Panc1 (cell line): ENCODE measurements at places on chromosomes 3 and 15. TPM values are rescaled to one million over a fixed set of nuclear protein-coding genes. Genes with fewer than 3 reads are reported as not detected.

GRCh38 chr3:158991146-158991705, 189.4 kb downstream of the MFSD1 start:
- DNase-seq: no peak

DNA sequence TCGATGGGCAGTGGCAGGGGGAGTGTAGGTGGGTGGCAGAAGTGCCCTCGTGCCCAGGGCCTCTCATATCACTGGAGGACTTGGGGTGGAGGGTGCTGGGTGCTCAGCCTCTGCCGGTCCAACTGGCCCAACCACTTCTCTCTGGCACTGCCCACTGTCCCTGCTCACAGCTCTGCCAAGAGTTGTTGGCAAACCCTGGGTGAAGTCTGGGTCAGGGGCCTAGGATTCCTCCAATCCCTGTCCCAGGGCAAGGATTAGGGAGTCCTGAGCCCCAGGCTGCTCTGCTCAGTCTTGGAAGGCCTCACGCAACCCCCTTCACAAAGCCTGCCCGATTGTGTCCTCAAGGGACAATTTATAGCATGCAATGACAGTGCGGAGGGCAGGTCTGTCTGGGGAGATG, 5.2 kb upstream of the PRKCD start:
- DNase-seq: no peak

GRCh38 chr3:129050556-129051295, 9.9 kb upstream of the GP9 start:
- DNase-seq: no peak

DNA sequence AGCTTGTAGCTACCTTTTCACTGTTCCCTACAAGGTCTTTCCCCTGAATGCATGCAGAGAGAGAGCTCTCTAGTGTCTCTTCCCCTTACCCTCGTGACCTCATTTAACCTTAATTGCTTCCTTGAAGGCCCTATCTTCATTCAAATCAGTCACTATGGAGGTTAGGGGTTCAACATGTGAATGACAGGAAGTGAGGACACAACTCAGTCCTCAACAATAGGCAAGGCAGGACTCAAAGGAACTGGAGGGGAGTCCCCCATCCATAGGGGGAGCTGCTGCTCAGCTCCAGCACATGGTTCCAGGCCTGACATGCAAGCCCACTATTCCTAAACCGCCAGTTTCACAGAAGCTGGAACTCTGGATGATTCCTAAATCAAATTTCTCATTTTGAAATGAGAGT, 33.8 kb upstream of the GYG1 start:
- DNase-seq: no peak

GRCh38 chr15:58453931-58454793, 22.4 kb downstream of the LIPC start:
- DNase-seq: no peak

GRCh38 chr3:53196575-53197407, 35.8 kb downstream of the PRKCD start:
- no peak for DNase-seq

GRCh38 chr15:57082054-57082728, 163.7 kb downstream of the TCF12 start:
- DNase-seq: no peak

GRCh38 chr3:104526901-104527401, 839.8 kb upstream of the ALCAM start:
- DNase-seq: no peak

GRCh38 chr3:182629521-182629920, 163.8 kb upstream of the ATP11B start:
- no peak for DNase-seq

DNA sequence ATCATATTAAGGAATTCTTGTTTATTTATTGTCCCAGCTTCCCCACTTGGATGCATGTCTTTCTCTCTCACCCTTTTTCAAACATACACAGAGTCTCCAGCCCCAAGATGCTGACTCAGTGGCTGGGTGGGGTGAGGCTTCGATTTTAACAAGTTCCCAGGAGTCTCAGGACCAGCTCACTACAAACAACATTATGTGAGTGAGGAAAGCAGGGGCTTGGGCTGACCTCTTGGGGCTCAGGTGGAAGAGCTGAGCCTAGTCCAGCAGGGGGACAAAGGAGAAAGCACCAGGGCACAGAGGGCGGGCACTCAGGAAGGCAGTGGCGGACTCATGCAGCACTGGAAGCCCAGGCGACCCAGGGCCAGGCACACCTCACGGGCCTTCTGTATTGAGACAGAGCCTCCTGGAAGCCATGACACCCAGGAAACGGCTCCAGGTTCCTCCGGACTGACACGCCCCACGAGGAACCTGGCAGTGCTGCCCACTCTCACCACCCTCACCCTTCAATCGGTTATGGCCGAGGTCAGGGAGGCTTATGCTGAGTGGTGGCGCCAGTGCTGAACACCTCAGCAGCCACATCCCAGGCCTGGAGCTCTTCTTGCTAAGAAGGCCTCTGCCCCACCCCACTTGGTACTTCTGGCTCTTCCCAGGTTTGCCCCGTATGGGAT, 97.4 kb downstream of the LRIG1 start:
- DNase-seq: no peak

GRCh38 chr15:100596792-100597191, 5.2 kb downstream of the LINS1 start:
- DNase-seq: no peak

GRCh38 chr3:32814361-32814760, 3.4 kb upstream of the TRIM71 start:
- no peak for DNase-seq

GRCh38 chr15:70761046-70761445, 2.3 kb downstream of the UACA start:
- no peak for DNase-seq

GRCh38 chr3:30596152-30596551, 10.2 kb upstream of the TGFBR2 start:
- no peak for DNase-seq

DNA sequence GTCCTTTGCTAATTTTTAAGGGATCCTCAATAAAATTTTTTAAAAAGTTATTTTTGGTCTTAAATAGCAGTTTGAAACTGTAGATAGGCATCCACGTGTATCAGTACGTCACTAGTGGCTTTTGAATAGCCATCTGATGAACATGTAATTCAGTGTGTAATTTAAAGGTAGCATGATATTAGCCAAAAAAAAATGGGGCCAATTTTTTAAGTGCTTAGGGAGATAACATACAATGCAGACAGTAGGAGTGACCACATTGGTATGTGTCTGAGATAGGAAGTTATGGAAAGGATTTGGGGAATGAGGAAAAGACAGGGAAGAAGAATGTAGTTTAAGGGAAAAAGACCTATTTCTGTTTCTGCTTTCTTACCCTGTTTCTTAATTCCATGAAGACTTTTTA, 2.5 kb downstream of the AP4E1 start:
- no peak for DNase-seq

DNA sequence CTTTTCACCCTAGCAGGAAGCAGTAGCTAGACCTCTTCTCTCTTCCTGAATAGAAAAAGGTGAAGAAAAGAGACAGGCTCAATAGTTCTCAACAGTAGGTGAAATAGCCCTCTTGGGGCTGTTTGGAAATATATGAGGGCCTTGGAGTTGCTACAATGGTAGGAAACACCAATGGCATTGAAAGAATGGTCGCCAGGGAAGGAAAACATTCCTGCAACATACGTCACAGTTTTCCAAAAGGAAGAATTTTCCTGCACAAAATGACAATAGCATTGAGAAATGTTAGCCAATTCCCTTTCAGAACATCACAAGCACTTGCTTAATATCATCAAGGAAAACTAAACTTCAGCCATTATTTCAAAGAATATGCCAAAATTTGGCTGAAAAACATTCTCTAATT, 484.5 kb downstream of the IGSF11 start:
- DNase-seq: no peak

DNA sequence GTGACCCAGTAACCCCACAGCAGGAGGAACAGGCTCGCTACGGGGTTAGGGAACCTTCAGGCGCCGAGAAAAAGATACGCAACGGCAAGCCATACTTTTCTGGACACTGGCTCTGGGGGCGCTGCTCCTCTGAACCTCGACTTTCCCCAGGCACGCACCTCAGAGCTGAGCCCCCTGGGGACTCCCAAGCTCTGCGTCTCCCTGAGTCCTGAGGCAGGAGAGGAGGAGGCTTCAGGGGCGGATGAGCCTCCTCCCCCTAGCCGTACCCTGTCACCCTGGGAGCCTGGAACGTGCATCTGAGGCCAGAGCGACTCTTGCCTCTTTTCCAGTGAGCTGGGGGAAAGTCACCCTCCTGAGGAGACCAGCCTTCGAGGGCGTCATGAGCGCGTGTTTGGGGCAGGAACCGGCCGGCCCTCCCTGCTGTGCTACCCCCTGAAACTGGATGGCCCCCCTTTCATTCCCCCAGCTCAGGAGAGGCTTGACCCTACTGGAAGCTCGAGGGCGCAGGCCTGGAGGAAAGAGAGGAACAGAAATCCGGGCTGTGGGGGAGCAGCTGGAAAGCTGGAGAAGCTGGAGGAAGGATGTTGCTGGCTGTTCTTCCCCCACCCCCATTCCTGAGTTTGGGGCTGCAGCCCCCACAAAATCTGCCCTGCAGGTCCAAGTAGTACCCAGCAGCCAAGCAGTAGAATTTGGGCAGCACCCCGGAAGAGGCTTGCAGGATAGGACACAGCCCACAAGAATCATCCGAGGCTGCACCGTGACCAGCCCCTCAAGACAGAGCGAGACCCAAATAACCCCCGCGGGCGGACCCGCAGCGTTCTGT, 25.1 kb upstream of the POLG start:
- DNase-seq: no peak

DNA sequence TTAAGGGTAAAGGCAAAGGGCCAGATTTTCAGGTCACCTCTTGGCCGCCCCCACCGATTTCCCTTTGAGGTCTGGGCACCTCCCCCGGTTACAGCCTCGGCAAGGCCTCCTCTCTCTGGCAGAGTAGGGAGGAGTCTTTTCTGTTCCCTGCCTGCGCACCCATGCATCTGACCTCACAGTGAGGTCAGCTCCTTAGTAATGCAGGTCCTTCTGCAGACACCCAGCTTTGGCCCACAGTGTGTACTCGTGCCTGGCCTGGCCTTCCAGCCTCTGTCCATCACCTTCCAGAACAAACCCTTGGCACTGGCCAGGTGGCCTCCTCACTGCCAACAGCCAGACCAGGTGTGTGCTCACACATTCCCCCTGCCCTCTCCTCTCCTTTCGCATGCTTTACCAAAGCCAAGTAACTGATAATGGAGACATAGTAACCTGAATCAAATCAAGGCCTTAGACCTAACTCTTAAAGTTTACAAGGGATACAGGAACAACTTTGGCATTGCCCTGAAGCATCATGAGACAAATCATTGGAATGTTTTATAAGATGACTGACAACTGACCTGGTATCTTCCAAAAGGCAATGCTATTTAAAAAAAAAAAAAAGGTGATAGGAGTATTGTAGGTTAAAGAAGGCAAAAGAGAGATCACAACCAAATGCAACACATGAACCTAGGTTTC, 61.3 kb downstream of the CORO2B start:
- no peak for DNase-seq

DNA sequence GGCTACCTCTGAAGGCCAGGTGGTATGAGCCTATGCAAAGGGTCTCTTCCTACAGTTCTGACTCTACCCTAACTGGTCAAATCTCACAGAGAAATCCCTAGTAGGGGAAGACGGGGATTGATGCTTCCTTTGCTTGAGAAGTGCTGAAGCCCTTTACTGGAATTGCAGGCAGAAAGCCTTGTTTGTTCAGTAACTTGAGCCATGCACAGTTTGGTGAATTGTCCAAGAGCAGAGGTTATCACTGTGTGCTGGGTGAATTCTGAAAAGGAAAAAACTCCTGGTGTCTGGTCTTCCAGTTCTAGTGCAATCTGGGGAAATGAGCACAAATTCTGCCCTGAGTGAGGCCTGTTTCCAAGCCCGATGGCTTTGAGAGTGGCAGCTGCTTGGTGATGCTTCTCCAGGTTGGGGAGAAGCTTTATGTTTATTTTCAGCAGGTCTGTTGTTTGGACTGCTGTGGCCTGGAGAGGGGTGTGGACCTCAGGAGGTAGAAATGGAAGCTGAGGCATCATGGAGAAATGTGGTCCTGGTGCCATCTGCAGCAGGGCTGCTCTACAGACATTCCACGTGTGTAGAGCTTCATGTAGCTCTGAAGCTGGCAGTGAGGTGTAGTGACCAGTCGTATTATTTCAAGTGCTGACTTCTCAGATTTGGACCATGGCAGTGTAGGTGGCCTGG, 60.9 kb downstream of the ARNT2 start:
- no peak for DNase-seq

DNA sequence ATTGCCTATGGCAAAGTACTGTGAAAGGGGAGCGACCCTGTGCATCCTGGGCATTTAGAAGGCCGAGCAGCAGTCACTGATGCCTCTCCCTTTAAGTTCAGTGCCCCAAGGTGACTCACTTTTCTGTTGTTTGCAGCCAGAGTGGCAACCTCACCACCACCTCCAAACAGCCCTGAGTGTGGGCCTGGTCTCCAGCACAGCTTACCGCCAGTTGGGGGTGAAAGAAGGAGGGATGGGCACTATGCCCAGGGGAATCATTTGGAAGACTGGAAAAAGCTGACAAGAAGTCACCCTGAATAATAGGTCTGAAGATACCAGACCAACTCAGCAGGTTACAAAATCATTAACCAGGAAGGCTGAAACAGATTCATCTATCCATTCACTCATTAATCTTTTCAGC, 571.8 kb downstream of the EPHB1 start:
- no peak for DNase-seq

- DNase-seq: no peak
Observed at GRCh38 chr3:89783341-89783927, 676.0 kb downstream of the EPHA3 start.

DNA sequence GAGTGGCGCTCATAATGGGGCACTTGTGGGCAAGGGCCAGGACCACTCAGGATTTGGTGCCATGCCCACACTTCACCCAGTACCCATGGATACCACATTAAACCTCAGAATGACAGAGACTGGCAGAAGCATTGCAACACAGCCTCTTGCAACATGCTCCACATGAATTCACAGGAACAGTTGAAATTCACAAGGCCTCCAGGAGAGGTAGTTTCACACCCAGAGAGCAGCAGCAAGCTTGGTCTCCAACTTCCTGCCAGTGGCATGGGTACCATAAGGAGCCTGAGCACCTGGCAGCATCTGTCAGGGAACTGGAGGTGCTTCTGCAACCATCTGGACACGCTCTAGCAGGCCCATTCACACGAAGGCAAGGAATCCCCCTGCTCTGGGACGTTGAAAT, 101.0 kb downstream of the OSBPL10 start:
- no peak for DNase-seq

TEX9 gene
- 4.1 TPM for total RNA-seq

TRIM42 gene
- total RNA-seq: not detected

GRAMD2A gene
- total RNA-seq: 1.3 TPM

TMEM207 gene
- total RNA-seq: not detected

MYH15 gene
- 1.2 TPM for total RNA-seq

CASR gene
- total RNA-seq: not detected

IRAK2 gene
- total RNA-seq: 25.1 TPM

CTXND1 gene
- total RNA-seq: not detected

LRRC49 gene
- 8.3 TPM for total RNA-seq

NMNAT3 gene
- 1.9 TPM for total RNA-seq

DPPA4 gene
- 0.26 TPM for total RNA-seq
